ENCODE measurements at places on chromosomes 11 and 22. TPM values are rescaled to one million over a fixed set of nuclear protein-coding genes. Genes with fewer than 3 reads are reported as not detected.
A peak's percentile ranks its signal among the peaks of the same experiment; 100 is the strongest.

The VWCE gene
- 2.4 TPM for total RNA-seq

The KRTAP5-1 gene
- not detected for total RNA-seq

The NF2 gene
- total RNA-seq: 22.2 TPM

The B3GAT1 gene
- 0.24 TPM for total RNA-seq

The MRGPRE gene
- total RNA-seq: not detected

DNA sequence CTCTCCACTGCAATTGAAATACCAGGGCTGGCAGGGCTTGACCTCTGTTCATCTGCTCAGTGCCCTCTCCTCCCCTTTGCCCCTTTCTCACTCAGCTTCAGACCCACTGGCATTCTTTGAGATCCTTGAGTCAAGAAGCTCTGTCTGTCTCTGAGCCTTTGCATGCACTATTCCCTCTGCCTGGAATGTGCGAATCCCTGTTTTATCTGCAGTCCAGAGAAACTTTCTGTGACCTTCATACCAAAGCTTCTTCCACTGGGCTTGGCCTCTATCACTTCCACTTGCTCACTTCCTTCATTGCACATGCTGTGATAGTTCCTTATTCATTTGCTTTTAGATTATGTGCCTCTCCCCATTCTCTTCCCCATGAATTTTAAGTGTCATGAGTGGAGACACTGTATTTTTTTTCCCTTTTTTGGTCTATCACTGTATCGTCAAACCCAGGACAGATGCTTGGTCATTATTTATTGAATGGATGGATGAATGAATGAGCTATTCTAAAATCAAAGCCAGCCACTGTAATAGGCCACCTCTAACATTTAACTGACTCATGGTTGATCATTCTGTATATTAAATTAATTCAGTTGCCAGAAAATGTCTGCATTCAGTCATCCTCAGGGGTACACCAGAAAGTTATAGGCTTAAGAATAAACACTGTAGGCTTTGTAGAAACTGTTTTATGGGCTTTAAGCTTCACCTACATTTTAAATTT is 88.7 kb upstream of the TIMP3 start:
- H3K4me3 ChIP-seq: no peak overlapping the region
- H3K4me1 ChIP-seq: peaks cover 8% of the 10 kb centered on the region
- H3K27ac ChIP-seq: no peak overlapping the region
- H3K27me3 ChIP-seq: no peaks in the 10 kb centered on the region
- DNase-seq: no peak

DNA sequence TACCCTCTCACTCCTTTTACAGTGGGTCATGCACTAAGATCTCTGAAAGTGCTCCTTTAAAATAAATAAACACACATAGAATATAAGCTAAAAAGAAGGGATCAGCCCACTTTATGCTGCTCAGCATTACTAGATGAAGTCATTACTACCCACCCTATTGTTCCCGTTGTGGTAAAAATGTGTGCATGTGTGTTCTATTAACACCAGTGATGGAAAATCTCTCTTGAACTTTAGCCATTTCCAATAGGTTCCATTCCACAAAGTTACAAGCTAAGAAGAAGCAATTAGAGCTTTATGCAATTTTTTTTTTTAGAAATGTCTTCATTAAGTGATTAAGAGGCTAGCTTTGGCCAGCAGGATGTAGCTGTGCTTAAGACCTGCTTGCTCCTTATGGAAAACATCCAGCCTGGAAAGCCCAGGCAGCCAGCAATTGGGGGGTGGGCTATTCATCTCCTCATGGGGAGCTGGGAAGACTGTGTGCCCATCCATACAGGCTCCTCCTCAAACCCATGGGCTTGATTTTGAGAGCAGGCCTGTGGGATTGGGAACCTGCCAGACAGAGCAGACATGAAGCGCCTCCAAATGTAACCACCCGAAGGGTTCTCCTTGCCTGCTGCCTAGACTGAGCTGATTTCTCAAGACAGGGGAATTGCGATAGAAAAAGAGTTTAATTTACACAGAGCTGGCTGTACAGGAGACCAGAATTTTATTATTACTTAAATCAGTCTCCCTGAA is 92.9 kb upstream of the PARVA start:
- H3K4me3 ChIP-seq: no peak overlapping the region
- no peak overlapping the region for H3K27ac ChIP-seq
- H3K36me3 ChIP-seq: no peaks in the 10 kb centered on the region
- peaks cover 9% of the 10 kb centered on the region for H3K4me1 ChIP-seq

GRCh38 chr11:77104727-77105126 is 2.1 kb downstream of the OMP start:
- no peaks in the 10 kb centered on the region for H3K36me3 ChIP-seq
- no peak overlapping the region for H3K27ac ChIP-seq
- no peaks in the 10 kb centered on the region for H3K27me3 ChIP-seq
- peaks cover 5% of the 10 kb centered on the region for H3K4me1 ChIP-seq
- no peak overlapping the region for H3K4me3 ChIP-seq

- no peaks in the 10 kb centered on the region for H3K27me3 ChIP-seq
- peaks cover 12% of the 10 kb centered on the region for H3K4me1 ChIP-seq
- peak overlapping the region; percentile 94 for H3K27ac ChIP-seq
- H3K4me3 ChIP-seq: peak overlapping the region; percentile 87
- no peaks in the 10 kb centered on the region for H3K36me3 ChIP-seq
These were observed 839 bp downstream of the CEP164 start for GRCh38 chr11:117328375-117329010.

DNA sequence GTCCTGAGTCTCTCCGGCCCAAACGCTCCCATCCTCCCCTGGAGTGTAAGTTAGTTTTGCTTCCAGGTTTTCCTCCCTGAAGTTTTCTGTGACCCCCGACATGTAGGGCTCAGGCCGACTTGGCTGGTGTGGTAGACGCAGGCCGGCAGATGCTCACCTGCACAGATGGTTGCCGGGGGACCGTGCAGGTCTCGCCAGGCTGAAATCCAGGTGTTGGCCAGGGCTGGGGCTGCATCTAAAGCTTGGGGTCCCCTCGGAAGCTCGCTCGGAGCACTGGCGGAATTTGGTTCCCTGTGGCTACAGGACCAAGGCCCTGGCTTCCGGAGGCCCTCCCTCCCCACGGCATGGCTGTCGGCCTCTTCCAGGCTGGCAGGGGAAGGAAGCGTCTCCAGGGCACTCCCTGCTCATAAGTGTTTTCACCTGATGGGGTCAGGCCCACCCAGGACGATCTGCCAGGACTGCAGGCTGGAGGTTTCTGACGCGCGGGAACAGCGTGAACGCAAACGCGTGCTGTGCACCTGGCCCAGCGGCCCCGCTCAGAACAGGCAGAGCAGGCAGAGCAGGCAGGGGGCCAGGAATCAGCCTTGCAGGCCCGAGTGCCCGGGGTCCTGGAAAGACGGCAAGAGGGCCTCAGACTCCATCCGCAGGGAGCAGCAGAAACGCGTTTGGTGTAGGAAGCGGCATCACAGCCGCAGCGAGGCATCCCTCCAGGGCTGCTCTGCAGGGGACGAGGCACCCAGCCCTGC is 258.2 kb downstream of the BRD1 start:
- no peaks in the 10 kb centered on the region for H3K4me1 ChIP-seq
- no peaks in the 10 kb centered on the region for H3K36me3 ChIP-seq
- H3K27me3 ChIP-seq: no peaks in the 10 kb centered on the region
- no peak overlapping the region for H3K4me3 ChIP-seq
- no peak for DNase-seq

- no peaks in the 10 kb centered on the region for H3K27me3 ChIP-seq
- DNase-seq: no peak
- H3K4me3 ChIP-seq: no peak overlapping the region
- H3K36me3 ChIP-seq: no peaks in the 10 kb centered on the region
- H3K27ac ChIP-seq: no peak overlapping the region
These were observed 116.7 kb upstream of the SERPIND1 start for GRCh38 chr22:20656902-20657836.

DNA sequence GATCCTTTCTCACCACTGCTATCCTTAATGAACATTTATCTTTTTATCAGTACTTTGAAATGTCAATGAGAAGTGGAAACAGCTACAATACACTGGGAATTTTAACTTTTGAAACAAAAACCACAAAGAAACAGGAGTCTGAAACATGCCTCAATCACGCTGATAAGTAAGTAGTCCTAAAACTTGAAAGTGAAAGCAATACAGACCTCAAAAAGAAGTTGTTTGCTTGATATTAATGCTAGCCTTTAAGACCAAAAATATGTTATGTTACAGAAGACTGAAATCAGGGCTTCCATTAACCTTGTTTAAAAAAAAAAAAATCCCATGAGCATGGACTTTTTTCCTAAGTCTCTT is 21.3 kb downstream of the PHF21A start:
- no peak overlapping the region for H3K27ac ChIP-seq
- H3K36me3 ChIP-seq: no peaks in the 10 kb centered on the region
- DNase-seq: no peak
- peaks cover 3% of the 10 kb centered on the region for H3K4me1 ChIP-seq
- no peak overlapping the region for H3K4me3 ChIP-seq

GRCh38 chr11:120785576-120785975 is 238.3 kb upstream of the TBCEL start:
- H3K4me3 ChIP-seq: no peak overlapping the region
- no peak overlapping the region for H3K27ac ChIP-seq
- no peaks in the 10 kb centered on the region for H3K4me1 ChIP-seq

DNA sequence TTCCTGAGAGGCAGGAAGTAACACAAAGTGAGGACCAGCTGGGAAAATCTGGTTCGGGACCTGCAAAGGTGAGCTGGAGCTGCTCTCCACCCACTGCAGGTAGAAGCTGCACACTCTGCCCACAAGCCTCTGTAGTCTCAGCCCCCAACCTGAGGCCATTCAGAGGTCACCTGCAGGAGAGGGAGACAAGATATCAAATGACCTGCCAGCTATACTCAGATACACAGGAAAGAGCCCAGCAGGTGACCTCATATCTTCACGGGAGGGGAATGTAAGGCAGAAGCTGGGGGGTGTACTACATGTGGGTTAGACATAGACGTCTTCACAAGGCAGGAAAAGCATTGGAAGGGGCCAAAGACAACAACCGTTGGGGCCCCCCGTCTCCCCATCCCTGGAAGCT is 86.1 kb downstream of the APIP start:
- H3K4me3 ChIP-seq: no peak overlapping the region
- no peaks in the 10 kb centered on the region for H3K4me1 ChIP-seq
- no peak overlapping the region for H3K27ac ChIP-seq
- H3K36me3 ChIP-seq: no peaks in the 10 kb centered on the region
- no peak for DNase-seq
- H3K27me3 ChIP-seq: no peaks in the 10 kb centered on the region

DNA sequence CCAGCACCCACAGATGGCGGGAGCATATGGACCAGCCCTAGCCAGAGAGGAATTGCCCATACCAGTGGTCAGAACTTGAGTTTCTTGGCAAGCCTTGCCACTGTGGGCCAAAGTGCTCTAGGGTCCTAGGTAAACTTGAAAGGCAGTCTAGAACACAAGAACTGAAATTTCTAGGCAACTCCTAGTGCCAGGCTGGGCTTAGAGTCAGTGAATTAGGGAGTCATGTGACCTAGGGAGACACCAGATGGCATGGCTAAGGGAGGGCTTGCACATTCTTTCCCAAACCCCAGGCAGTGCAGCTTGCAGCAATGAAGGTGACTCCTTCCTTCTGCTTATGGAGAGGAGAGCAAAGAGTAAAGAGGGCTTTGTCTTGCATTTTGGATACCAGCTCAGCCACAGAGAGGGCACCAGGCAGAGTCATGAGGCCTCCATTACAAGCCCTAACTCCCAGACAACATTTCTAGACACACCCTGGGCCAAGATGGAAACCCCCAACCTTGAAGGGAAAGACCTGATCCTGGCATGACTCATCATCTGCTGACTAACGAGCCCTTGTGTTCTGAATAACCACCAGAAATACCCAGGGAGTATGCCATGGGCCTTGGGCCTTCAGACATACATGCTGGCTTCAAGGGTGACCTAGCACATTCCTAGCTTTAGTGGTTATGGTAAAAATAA is 19.2 kb upstream of the OR56A3 start:
- H3K4me1 ChIP-seq: no peaks in the 10 kb centered on the region
- H3K36me3 ChIP-seq: no peaks in the 10 kb centered on the region
- no peak overlapping the region for H3K27ac ChIP-seq

- DNase-seq: no peak
- H3K27ac ChIP-seq: no peak overlapping the region
- no peaks in the 10 kb centered on the region for H3K36me3 ChIP-seq
- H3K27me3 ChIP-seq: no peaks in the 10 kb centered on the region
These were observed 552.1 kb upstream of the CHORDC1 start for GRCh38 chr11:90774727-90775566.

- no peaks in the 10 kb centered on the region for H3K36me3 ChIP-seq
- no peak overlapping the region for H3K27ac ChIP-seq
- H3K27me3 ChIP-seq: peaks cover 10% of the 10 kb centered on the region
- peaks cover 11% of the 10 kb centered on the region for H3K4me1 ChIP-seq
These were observed 27.6 kb upstream of the TOLLIP start for GRCh38 chr11:1336836-1337646.

DNA sequence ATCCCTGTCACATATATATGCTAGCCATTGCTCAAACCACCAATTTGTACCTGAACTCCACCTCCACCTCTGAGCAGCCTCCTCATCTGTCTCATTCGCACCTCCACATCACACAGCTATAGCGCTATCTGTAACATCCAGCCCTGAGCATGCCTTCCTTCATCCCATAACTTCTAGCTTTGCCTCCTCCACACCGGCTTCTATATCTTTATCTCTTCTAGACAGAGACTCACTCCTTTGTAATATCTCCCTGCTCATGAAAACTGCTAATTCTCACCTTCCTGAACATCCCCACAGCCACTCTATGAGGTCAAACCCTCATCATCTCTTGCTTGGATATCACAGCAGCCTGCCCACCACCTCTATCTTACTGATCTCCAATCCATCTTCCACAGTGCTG is 5.9 kb downstream of the SIAE start:
- no peaks in the 10 kb centered on the region for H3K27me3 ChIP-seq
- no peak overlapping the region for H3K27ac ChIP-seq
- DNase-seq: no peak
- peaks cover 13% of the 10 kb centered on the region for H3K4me1 ChIP-seq
- no peaks in the 10 kb centered on the region for H3K36me3 ChIP-seq
- H3K4me3 ChIP-seq: no peak overlapping the region

DNA sequence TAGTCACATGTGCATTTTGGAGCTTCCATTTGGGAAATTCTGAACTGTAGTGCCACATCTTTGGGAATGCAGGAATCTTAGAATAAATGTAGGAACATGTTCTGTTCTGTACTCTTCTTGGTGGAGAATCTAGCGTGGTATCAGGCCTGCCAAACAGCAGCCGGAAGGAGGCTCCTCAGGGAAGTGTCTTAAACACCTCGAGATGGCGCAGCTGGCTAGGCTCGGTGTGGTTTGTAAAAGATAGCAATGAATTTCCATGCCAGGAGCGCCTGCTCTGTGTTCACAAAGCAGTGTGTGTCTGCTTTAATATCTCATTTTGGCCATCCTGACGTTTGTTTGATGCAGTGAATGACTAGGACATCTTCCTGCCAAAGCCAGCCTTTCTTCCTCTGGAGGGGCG is 145.1 kb downstream of the ATXN10 start:
- peaks cover 14% of the 10 kb centered on the region for H3K36me3 ChIP-seq
- no peak overlapping the region for H3K4me3 ChIP-seq
- H3K4me1 ChIP-seq: peaks cover 6% of the 10 kb centered on the region
- no peak for DNase-seq
- no peaks in the 10 kb centered on the region for H3K27me3 ChIP-seq
- no peak overlapping the region for H3K27ac ChIP-seq
